MG63 (cell line): ENCODE measurements at places on chromosomes 6 and 20. TPM values are rescaled to one million over a fixed set of nuclear protein-coding genes. Genes with fewer than 3 reads are reported as not detected.

The ENPP3 gene
- total RNA-seq: not detected in 2 replicates

The OTOR gene
- total RNA-seq: not detected in 2 replicates

The GJA10 gene
- total RNA-seq: not detected in 2 replicates

The GTSF1L gene
- total RNA-seq: not detected in 2 replicates

The GSTA2 gene
- total RNA-seq: 0.63 TPM in 1 of 2 replicates, not detected in the other

The KIF25 gene
- not detected in 2 replicates for total RNA-seq

The NCOA7 gene
- total RNA-seq: 6.7 and 10.6 TPM in 2 replicates

The CDSN gene
- not detected in 2 replicates for total RNA-seq

The MOG gene
- not detected in 2 replicates for total RNA-seq

The THEMIS gene
- not detected in 2 replicates for total RNA-seq

The THBS2 gene
- 165 and 194 TPM in 2 replicates for total RNA-seq

The PNPLA1 gene
- not detected in 2 replicates for total RNA-seq

DNA sequence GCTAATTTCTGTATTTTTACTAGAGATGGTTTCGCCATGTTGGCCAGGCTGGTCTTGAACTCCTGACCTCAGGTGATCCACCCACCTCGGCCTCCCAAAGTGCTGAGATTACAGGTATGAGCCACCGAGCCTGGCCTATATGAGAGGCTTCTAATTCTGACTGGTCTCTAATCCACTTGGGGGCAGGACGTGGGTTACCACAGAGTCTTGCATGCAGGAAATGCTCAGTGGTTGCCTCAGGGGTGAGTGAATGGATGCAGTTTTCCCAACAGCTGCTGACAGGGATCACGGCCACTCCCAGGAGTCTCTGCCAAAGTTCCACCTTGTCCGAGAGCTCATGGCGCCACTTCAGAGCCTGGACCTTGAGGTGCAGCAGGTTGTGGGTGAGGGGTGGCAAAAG, 6.4 kb upstream of the FANCE start:
- no peak for DNase-seq

DNA sequence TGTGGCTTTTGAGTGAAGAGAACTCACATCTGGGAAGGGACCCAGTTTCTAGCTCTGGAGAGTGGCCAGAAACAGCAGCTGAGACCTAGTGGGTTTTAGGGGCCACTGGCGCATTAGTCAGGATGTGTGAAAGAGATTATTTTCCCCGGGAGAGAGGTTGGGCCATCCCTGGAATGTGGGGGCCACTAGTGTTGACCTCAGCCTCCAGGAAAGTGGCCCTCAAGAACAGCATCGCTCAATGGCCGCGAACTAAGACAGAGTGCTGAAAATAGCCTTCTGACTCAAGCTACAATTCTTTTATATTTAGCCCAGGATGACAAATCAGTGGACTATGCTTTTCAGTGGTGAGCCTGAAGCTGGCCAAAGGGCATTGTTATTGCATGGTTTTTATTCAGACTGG, 210.4 kb upstream of the RNF24 start:
- DNase-seq: peak; percentile 86

DNA sequence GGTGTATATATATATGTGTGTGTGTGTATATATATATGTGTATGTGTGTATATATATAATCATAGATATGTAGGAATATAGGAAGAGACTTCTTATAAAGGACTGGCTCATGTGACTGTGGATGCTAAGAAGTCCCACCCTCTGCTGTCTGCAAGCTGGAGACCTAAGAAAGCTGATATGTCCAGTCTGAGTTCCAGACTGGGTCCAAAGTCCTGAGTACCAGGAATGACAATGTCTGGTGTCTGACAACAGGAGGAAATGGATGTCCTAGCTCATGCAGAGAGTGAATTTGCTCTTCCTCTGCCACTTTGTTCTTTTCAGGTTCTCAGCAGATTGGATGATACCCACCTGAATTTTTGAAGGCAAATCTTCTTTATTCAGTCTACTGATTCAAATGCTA, 7.1 kb downstream of the ALDH5A1 start:
- DNase-seq: no peak

DNA sequence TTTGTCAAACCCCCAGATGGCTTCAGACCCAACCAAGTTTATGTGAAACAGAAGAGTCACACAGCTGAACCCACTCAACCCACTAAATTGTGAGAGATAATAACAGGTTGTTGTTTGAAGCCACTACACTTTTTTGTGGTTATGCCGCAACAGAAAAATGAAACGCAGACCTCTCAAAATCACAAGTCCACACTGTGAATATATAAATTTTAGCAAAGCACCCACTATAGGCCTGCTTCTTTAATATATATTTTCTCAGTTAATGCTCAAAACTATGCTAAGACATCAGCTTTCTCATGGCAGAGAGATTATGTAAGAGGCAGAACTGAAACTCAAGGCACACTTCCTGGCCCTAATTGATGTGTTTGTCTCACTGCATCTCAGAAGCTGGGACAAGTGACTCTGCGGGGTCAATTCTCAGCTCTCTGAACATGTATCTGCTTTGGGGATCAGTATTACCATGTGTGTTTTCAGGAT, 27.7 kb downstream of the MAP3K5 start:
- no peak for DNase-seq

DNA sequence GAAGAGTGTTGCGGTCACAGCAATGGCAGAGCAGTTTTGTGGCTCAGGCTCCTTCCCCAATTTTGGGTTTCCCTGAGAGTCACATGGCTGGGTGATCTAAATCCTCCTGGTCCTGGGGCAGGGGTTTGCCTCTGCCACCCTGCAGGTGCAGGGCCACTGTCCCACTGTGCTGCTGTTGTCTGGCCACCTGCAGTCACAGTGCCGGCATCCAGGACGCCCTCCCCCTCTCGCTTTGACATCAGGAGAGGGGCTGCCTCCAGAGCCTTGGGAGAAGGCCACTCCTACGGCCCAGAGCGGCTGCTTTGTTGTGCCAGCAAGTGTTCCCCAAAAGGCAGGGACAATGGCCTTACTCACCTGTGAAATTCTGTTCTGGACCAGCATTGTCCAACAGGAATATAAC, 449.0 kb downstream of the QKI start:
- DNase-seq: no peak

DNA sequence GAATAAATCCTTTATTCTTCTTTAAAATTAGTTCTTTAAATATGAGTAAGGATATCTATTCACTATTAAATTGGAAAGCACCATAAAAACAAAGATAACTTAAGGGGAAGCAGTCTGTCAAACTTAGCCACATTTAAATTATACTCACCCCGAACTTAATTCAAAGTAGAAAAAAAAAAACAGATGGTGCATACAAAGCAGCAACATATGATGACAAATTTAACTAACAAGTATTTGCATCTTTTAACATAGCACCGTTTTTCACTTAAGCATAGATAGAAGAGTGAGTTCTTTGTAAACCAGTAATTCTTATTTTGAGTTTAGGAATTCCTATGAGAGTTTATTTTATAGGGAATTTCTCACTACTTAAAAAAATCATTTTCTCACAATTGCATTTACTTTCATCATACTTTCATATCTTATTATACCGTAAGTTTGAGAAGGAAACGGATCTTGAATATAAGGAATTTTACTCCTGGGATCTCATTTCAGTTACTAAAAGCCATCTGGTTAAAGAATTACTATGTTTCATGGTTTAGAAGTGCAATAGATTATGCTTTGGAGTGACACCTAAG, 828.2 kb upstream of the MAP3K7 start:
- DNase-seq: no peak

- no peak for DNase-seq
Measured at GRCh38 chr6:39843305-39844020, 51.3 kb downstream of the DAAM2 start.

GRCh38 chr6:28980852-28981430, 24.2 kb downstream of the ZNF311 start:
- peak; percentile 74 for DNase-seq

GRCh38 chr20:2751347-2751877, 49.0 kb downstream of the CPXM1 start:
- no peak for DNase-seq

DNA sequence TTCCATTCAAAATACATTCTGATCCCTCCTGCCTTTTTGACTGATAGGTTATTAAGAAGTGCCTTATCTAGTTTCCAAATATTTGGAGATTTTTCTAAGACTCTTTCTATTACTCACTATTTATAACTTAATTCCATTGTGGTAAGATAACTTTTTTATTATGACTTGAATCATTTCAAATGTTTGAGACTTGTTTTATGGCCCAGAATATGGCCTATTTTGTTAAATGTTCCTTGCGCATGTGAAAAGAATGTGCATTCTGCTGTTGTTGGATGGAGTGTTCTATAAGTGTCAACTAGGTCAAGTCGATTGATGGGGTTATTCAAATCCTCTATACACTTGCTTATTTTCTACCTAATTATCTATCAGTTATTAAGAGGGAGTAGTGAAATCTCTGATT, 13.1 kb upstream of the TCP11 start:
- DNase-seq: no peak

DNA sequence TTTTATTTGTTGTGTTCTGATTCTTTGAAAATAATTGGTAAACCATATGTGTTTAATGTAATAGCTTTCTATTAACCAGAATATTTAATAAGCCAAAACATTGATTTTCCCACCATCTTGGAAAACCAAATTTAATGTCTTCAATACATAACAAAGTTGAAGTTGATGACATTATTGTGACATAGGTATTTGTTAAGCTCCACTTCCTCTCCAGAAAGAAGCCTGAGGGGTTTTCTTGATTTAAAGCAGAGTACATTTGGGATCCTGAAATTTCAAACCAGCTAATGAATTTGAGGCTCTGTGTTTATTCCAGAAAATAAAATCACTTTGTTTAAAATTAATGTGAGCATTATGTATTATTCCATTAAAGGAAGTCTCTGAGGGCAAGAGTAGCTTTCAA, 106.3 kb downstream of the PERP start:
- DNase-seq: no peak

- DNase-seq: no peak
Measured at GRCh38 chr6:116313101-116313776, 33.5 kb upstream of the TSPYL1 start.

DNA sequence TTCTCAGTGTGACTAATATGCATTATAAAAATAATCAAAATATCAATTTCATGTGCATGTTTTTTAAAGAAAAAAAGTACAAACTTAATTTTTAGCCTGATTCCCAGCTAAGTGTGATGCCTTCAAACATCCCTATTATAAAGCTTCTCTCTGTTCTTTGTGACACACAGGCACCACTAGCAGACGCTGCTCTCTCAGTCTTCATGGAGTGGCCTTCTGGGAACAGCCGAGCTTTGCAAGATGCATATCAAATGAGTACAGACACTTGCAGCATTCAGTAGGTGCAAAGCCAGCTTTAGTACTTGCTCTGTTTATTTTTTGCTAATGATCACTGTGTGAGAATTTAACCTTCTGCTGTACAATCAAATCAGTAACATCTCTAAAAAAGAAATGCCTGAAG, 340.0 kb downstream of the ADGRB3 start:
- DNase-seq: no peak

GRCh38 chr6:4983322-4983721, 20.5 kb downstream of the RPP40 start:
- DNase-seq: no peak

GRCh38 chr20:59028812-59029211, 3.3 kb downstream of the ATP5F1E start:
- no peak for DNase-seq

DNA sequence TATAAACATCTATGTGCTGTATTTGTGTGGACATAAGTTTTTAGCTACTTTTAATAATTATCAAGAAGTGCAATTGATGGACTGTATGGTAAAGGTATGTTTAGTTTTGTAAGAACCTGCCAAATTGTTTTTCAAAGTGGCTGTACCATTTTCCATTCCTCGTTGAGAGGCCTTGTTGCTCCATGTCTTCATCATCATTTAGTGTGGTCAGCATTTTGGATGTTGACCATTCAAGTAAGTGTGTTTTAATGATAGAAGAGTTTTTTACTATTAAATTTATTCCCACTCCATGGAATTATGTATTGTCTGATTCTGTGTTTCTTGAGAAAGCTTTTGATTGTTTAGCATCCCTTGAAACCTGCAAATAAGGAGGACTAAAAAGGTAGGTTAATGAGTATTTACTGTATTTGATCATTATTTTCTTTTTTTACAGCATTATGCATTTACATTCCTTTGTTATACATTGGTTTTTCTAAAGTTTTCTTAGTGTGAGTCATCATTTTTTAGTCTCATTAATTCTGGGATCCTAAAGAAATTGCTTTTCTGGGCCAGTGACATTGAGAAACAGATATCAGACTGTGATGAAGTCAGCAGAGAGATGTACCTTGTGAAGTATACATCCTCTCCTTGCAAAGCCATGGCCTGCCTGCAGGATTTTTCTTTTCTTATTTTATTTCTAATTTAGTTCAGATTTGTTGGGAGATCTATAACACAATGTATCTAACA, 312.8 kb upstream of the PTCHD4 start:
- no peak for DNase-seq

GRCh38 chr6:134174672-134175531, 122.5 kb upstream of the SLC2A12 start:
- peak; percentile 88 for DNase-seq

- DNase-seq: no peak
Measured at GRCh38 chr6:4009486-4009885, 69.5 kb downstream of the FAM217A start.

DNA sequence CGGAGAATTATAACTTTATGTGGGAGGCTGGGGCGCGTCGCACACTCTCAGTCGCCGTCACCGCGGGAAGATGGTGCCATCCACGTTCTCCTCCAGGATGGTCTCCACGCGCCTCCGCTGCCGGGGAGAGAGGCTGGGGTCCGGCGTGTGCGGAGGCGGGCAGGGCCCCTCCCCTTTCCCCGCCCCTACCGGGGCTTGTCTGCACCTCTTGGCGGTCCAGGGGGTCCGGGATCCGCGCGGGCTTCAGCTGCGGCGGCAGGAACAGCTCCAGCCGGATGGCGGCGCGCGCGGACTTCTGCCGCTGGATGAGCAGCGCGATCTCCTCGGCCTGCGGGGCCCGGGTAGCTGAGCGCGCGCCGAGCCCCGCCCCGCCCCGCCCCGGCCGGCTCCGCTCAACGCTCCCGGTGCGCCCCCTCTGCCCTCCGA, 807 bp downstream of the LKAAEAR1 start:
- peak; percentile 89 for DNase-seq

GRCh38 chr20:51376111-51376510, 166.4 kb downstream of the NFATC2 start:
- no peak for DNase-seq
